K562 (cell line): ENCODE measurements at places on chromosomes 13 and 19. TPM values are rescaled to one million over a fixed set of nuclear protein-coding genes. Genes with fewer than 3 reads are reported as not detected.

DNA sequence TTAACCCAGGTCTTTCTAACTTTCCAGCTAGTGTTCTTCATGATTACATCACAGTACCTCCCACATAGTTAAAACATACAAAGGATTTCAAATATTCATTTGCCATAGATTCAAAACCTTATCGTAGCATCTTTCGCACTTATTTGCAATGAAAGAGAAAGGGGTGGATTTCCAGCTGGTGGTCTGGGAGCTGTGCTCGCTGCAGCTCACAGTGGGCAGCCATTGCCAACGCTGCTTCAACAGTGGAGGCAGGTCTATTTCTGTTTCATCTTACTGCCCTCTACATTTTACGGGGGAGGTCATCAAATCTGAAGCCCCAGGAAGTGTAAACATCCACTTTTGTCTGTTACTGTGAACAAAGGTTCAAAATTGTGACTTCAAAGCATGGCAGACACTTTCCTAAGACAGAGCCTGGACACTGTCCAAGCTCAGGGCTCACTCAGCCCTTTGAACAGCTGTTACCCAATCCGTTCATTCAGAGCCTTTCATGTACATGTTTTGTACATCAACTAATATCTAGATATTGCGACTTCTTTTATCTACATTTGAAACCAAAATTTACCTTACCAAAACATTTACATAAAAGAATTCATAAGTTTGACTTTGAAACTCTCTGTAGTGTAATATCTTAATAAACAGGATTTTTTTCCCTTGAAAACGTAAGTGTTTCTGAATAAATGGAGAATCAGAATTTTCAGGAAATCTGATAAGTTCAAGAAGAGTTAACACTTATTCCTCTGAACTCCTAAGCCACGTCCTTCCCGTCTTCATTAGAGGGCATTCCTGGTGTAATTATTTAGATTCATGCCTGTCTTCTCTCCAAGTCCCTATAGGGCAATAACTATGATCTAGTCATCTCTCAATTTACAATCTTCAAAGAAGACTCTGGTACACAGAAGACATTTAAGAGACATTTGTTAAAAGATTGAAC is 25.1 kb downstream of the STARD13 start:
- no peak for DNase-seq

RYR1 gene
- 5.6 and 6.6 TPM in 2 replicates for polyA plus RNA-seq

ATCAY gene
- not detected in 2 replicates for polyA plus RNA-seq

GRCh38 chr19:48477698-48478338 is 8.6 kb downstream of the CYTH2 start:
- DNase-seq, result no peak

DNA sequence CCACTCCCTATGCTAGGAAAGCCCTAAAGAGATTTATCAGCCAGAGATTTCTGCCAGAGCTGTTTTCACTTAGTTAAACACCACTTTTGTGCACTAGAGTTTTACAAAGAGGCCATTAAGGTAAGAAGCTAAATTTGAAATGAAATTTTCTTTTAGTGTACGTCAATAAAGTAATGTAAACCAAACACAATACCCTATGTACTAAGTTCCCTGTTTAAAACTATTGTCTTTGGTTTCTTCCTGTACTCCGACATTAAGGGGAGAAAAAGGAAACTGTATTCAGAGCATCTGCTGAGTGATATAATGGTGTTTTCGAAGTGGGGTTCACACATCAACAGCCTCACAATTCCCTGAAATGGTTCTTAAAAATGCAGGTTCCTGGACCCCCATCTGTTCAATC is 40.7 kb upstream of the STARD13 start:
- no peak for DNase-seq

PSG5 gene
- polyA plus RNA-seq, result not detected in 2 replicates

DNA sequence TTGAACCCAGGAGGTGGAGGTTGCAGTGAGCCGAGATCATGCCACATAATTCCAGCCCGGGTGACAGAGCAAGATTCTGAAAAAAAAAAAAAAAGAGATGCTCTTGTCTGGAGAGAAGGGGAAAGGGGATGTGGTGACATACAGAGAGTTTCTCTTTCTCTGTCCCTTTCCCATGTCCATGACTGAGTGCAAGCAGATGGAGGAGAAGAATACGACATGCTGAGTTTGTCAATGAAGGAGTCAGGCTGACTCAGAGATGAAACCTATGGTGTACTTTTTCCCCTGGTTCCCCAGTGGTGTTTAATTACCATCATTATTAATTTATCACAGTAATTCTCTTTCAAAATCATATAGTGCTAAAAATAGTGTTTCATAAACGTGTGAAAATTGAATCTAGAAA is 448.8 kb downstream of the FOXO1 start:
- no peak for DNase-seq

GRCh38 chr19:16117594-16118033 is 5.9 kb downstream of the RAB8A start:
- no peak for DNase-seq

- DNase-seq, result no peak
These were observed 156.5 kb upstream of the SPRY2 start for GRCh38 chr13:80497439-80497838.

S1PR4 gene
- polyA plus RNA-seq, result 0.07 TPM in 1 of 2 replicates, not detected in the other

FPR2 gene
- 0.15 and 0.19 TPM in 2 replicates for polyA plus RNA-seq

- no peak for DNase-seq
These were observed 214.1 kb upstream of the KL start for GRCh38 chr13:32802159-32802558.

DNA sequence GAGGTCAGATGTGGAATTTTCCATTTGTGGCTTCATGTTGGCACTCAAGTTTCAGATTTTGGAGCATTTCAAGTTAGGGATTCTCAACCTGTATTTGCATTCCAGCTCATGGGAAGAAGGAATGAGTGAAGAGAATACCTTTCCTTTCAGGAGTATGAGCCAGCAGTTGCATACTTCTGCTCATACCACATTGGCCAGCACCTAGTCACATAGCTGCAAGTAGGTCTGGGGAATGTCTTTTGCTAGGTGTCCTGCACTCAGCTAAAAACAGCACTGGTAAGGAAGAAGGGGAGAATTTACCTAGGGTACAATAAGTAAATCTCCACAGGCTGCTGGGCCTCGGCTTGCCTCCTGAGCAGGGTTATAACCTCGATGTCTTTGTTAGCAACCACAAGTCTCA is 24.6 kb upstream of the ATP8A2 start:
- DNase-seq, result no peak

GRCh38 chr13:27482983-27483382 is 32.6 kb upstream of the MTIF3 start:
- no peak for DNase-seq

MYPOP gene
- polyA plus RNA-seq, result 2.4 and 4.9 TPM in 2 replicates

FGF9 gene
- polyA plus RNA-seq, result not detected in 2 replicates

HIF3A gene
- polyA plus RNA-seq, result not detected in 2 replicates

ACP7 gene
- not detected in 2 replicates for polyA plus RNA-seq

- DNase-seq, result no peak
These were observed 124.4 kb downstream of the RNF17 start for GRCh38 chr13:24888291-24888931.

- no peak for DNase-seq
These were observed 46.1 kb downstream of the LHFPL6 start for GRCh38 chr13:39556866-39557265.

DNA sequence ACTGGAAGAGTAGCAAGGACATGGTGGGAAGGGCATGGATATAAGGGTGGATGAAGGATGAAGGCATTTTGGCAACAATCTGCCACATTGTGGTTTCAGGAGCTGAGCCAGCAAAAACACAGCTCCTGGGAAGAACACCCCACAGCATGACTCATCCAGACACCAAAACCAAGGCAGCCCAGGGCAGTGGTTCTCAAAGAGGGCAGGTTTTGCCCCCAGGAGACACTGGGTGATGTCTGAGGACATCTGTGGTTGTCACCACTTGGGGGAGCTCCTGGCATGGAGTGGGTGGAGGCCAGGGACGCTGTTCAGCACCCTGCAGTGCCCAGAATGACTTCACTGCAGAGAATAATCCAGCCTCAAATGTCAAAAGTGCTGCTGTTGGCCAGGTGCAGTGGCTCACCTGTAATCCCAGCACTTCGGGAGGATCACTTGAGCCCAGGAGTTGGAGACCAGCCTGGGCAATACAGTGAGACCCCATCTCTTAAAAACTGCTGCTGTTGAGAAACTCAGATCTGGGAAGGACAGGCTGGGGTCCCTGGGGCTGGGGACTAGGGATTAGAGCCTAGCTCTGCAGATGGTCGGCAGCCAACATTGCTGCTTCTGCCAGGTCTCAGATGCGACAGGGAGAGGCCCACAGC is 16.1 kb downstream of the ZFR2 start:
- peak; percentile 79 for DNase-seq

PALM gene
- 2.1 and 3.3 TPM in 2 replicates for polyA plus RNA-seq

ZNF71 gene
- 0.03 TPM in 1 of 2 replicates, not detected in the other for polyA plus RNA-seq

- no peak for DNase-seq
These were observed 915.1 kb downstream of the SLITRK5 start for GRCh38 chr13:88586263-88586662.

- no peak for DNase-seq
These were observed 12.5 kb upstream of the TSHZ3 start for GRCh38 chr19:31361728-31362127.

DNA sequence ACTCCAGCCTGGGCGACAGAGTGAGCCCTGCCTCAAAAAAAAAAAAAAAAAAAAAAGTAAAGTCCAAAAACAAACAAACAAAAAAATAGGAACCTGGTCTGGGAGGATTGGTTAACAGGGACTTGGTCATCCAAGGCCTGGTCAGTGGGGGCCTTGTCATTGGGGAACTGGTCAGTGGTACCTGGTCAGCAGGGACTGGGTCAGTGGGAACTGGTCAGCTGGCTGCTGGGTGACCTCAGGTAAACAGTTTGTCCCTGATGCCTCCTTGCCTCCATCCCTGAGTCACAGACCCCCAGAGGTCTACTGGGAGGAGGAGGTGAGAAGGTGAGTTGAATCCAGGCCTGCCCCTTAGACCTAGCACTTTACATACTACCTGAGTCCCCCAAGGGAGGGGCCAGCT is 5.7 kb upstream of the ZNF14 start:
- no peak for DNase-seq

GRCh38 chr13:77544355-77544754 is 8.8 kb downstream of the SCEL start:
- no peak for DNase-seq

GJB6 gene
- not detected in 2 replicates for polyA plus RNA-seq

TRPM4 gene
- polyA plus RNA-seq, result 45.4 and 56.6 TPM in 2 replicates

DNA sequence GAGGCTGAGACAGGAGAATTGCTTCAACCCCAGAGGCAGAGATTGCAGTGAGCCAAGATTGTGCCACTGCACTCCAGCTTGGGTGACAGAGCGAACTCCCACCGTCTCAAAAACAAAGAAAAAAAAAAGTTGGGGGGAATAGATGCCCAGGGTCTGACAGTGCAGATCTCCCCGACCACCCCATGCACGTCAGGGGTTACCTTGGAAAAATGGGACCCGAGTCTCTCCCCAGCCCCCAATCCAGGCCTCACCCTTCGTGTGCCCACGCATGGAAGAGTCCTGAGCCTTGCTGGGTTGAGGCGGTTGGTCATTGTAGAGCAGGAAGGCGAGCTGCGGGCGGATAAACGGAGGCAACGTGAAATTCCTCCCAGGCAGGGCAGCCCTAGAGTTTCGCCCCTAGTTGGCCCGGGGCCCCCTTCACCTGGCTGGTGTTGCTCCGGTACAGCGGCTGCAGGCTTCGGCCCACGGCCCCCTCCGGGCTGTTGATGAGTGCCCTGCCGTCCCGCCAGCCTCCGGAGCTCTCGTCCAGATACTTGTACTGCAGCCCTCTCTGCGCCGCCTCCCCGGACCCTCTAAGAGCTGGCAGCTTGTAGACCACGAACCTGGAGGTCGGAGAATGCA is 588 bp downstream of the DNASE2 start:
- no peak for DNase-seq
